ENCODE measurements at places on chromosomes 4 and X.
A peak's percentile ranks its signal among the peaks of the same experiment; 100 is the strongest.

DNA sequence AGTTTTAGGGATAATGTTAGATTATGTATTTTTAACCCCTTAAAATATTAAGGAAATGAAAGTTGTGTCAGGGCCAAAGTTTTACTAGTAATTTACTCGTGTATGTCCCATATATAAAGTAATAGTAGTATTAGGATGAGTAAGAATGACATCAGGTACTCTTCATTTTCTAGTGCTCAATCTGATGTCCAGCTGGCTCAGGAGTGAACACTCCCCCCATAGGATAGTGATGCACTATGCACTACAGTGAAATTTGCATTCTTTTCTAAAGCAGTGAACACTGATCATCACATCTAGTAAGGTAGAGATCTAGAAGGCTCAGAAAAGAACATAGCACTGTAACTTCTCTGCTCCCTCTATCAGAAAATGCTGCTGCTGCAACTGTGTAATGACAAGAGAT, 409.7 kb downstream of the GLUD2 start:
- DNase-seq, result no peak

- DNase-seq, result peak; percentile 55
These were observed 691 bp downstream of the SCARB2 start for GRCh38 chr4:76212851-76213414.

DNA sequence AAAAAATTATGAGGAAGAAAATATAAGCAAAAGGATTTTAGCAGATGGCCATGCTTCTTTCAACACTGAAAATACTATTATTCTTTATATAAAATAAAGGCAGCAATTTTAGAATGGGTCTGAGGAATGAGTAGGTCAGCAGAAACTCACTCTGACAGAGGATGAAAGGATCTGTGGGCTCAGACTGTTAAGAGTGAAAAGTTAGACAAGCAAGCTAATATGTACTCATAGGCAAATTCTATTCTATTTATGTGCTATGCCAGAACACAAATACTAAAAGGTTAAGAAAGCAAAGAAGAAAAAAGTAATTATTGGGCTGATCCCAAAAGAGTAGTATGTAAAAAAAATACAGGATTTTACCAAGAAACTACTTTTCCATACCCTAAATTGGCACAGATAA, 13.9 kb downstream of the LCORL start:
- DNase-seq, result no peak

GRCh38 chrX:276581-277201, 4.5 kb upstream of the PLCXD1 start:
- DNase-seq, result peak; percentile 34

GRCh38 chr4:13778367-13778766, 150.8 kb upstream of the BOD1L1 start:
- DNase-seq, result no peak
